ENCODE measurements at places on chromosomes 3 and 15.

DNA sequence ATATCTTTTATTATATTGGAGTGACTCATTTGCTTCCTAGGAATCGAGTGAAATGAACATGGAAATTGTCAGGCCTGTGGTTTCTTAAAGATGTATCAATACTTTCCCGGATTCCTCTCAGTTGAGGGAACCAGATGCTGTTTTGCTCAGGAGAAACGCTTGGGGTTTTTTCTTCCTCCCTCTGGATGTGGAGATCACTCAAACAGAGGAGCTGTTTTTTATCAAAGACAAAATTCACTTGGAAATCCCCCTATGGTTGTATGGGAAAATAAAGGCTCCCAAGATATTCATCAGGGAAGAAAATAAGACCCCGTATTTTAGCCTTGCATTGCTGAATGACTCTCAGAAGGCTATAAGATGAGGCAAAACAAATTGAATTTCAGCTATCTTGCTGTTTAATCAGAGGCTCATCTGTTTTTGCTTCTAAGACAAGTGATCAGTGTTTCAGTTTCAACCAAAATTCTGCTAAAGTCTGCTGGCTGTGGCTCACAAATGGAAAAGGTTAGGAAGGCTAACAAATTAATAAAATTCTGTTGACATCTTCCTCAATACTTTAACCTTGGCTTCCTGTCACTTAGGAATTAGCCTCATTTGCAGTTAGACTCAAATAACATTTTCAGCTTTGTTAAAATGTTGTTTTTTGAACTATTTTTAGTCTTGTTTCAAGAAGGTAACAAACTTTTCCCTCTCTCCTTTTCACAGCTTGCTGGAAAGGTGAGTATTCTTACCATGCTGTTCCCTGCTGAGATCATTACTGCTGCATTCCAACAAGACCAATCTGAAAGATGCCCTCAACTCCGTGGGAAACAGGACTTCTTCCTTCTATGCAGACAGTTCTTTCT lies 83.6 kb downstream of the COL6A5 start:
- no peak for DNase-seq
- no peak overlapping the region for H3K4me3 ChIP-seq
- no peaks in the 10 kb centered on the region for H3K27me3 ChIP-seq
- peaks cover 5% of the 10 kb centered on the region for H3K4me1 ChIP-seq

DNA sequence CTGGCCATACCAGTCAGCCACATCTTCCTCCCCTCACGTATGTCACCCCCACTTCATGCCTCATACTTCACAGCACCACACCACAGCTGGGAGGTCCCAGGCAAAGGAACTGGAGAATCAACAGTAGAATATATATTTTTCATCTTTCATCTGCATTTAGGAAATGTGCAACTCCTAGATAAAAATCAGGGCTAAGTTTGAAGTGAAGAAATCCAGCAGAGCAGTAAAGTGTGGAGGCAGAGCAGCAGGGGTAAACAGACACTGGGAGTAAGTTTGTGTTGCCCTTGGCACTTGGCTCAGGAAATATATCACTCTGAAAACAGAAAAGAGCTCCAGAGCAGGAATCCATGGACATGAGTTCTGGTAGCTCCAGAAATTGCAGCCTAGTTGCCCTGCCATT lies 2.8 kb upstream of the HERC1 start:
- H3K27ac ChIP-seq, result no peak overlapping the region
- no peak for DNase-seq
- peaks cover 5% of the 10 kb centered on the region for H3K4me1 ChIP-seq

DNA sequence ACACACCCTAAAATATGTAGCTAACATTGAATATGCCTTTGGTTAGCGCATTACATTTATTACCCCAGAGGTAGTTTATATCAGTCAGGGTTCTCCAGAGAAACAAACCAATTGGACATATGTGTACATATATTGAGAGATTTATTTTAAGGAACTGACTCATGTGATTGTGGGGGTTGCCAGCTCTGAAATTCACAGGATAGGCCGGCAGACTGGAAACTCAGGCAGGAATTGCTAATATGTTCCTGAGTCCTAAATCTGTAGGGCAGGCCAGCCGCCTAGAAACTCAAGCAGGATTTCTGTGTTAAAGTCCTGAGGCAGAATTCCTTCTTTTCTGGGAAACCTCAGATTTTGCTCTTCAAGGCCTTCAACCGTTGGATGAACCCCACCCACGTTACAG lies 189.7 kb downstream of the CDIN1 start:
- H3K27ac ChIP-seq, result no peak overlapping the region
- H3K27me3 ChIP-seq, result no peaks in the 10 kb centered on the region
- H3K36me3 ChIP-seq, result no peaks in the 10 kb centered on the region
- no peak overlapping the region for H3K4me3 ChIP-seq

- no peaks in the 10 kb centered on the region for H3K4me1 ChIP-seq
- no peak overlapping the region for H3K4me3 ChIP-seq
- H3K36me3 ChIP-seq, result peaks cover 15% of the 10 kb centered on the region
- no peaks in the 10 kb centered on the region for H3K27me3 ChIP-seq
- no peak overlapping the region for H3K27ac ChIP-seq
- peak; percentile 43 for DNase-seq
Observed at GRCh38 chr3:195522254-195523023, 20.7 kb downstream of the PPP1R2 start.

DNA sequence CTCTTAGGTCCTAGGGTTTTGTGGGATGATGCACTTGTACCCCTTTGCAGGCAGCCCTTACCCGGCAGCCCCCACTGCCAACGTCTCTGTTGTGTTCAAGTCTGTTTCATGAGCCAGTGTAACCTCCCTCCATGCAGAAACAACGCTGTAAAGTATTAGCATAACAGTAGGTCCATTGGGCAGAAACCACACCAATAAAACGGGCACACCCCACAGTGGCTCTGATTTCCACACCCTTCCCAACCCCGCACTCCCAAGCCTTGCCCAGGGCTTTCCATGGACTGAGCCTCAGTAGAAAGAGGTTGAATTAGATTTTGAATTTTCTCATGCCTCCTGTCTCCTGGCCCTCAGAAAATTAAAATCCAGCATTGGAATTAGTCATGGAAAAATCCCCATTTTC lies 124.5 kb downstream of the CACNA1D start:
- no peak for DNase-seq
- H3K4me1 ChIP-seq, result no peaks in the 10 kb centered on the region
- H3K36me3 ChIP-seq, result no peaks in the 10 kb centered on the region
- H3K27ac ChIP-seq, result no peak overlapping the region
- no peak overlapping the region for H3K4me3 ChIP-seq
- H3K27me3 ChIP-seq, result peaks cover 47% of the 10 kb centered on the region

DNA sequence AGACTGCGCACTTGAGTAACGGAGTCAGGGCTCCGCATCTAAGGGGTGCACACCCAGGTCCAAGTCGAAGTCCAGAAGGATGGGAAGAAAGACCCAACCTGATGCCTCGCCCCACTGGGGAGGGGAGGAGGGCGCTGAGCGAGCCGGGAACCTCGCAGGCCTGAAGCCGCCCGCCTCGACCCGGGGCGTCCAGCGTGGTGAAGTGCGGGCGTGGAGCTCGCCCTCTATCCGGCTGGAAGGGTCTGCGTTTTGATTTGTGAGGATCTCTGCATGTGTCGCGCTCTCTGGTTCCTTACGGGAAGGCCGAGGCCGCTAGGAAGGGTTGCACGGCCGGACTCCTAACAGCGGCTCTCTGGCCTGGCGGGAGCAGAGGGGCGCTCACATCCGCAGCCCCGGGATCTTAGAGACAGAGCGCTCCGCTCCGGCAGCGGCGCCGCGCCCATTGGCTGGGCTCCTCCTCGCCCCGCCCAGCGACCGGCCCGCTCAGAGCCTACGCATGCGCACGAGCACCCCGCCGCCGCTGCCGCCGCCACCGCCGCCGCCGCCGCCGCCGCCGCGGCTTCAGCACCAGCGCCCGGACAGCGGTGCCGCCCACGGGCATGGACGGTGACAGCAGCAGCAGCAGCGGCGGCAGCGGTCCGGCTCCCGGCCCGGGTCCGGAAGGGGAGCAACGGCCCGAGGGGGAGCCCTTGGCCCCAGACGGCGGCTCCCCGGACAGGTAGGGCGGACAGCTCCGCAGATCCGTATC lies at the start of gene DISP2:
DISP2 (plus strand) TSS at position 497 of the 748 bp plus-strand sequence; CDS start at position 600, 103 bp downstream.
- no peak within 1 kb of the TSS for H3K27ac ChIP-seq
- H3K4me1 ChIP-seq, result peaks cover 23% of the 10 kb centered on the region
- H3K4me3 ChIP-seq, result peak within 1 kb of the TSS; percentile 48
- peak; percentile 80 for DNase-seq

GRCh38 chr3:194561306-194561974 lies 71.8 kb downstream of the TMEM44 start:
- no peaks in the 10 kb centered on the region for H3K27me3 ChIP-seq
- H3K36me3 ChIP-seq, result no peaks in the 10 kb centered on the region
- no peak overlapping the region for H3K27ac ChIP-seq
- peak; percentile 95 for DNase-seq
- peaks cover 6% of the 10 kb centered on the region for H3K4me1 ChIP-seq

DNA sequence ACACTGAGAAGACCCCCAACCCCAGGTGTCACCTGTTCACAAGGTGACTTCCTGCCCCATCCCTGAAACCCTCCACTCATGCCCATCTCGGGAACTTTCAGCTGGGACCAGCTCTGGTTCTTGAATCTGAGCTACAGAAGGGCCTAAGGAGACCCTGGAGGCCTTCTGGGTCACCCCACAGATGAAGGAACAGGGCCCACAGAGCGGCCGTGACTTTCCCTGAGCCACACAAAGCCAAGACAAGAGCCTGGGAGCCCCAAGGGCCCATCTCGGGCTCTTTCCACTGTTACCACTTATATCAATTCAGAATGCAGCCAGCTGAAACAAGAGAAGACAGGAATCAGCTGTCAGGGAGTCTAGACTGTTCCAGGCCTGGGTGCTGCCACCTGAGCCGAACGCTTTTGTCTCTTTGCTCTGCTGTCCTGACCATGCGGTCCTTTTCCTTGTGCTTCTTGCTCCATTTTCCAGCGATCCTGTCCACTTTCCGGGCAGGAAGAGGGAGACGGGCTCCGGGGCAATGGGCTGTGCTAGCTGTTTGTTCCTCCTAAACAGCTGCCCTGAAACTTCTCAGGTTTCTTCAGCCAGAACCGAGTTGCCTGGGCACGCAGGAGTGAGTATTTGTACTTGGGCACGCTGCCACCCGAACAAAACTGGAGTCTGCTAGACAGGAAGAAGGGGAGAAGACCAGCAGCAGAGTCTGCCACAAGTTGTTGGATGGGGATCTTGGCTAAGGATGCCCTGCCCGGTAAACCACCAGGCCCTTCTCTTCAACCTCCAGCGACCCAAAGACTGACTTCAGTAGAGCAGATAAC lies 28.0 kb upstream of the PIGZ start:
- H3K4me1 ChIP-seq, result peaks cover 7% of the 10 kb centered on the region
- H3K4me3 ChIP-seq, result no peak overlapping the region
- H3K36me3 ChIP-seq, result no peaks in the 10 kb centered on the region
- H3K27me3 ChIP-seq, result no peaks in the 10 kb centered on the region
- H3K27ac ChIP-seq, result no peak overlapping the region
- DNase-seq, result no peak

GRCh38 chr3:188407158-188407880 lies 253.4 kb downstream of the LPP start:
- DNase-seq, result peak; percentile 83
- H3K4me1 ChIP-seq, result peaks cover 2% of the 10 kb centered on the region
- no peak overlapping the region for H3K27ac ChIP-seq

DNA sequence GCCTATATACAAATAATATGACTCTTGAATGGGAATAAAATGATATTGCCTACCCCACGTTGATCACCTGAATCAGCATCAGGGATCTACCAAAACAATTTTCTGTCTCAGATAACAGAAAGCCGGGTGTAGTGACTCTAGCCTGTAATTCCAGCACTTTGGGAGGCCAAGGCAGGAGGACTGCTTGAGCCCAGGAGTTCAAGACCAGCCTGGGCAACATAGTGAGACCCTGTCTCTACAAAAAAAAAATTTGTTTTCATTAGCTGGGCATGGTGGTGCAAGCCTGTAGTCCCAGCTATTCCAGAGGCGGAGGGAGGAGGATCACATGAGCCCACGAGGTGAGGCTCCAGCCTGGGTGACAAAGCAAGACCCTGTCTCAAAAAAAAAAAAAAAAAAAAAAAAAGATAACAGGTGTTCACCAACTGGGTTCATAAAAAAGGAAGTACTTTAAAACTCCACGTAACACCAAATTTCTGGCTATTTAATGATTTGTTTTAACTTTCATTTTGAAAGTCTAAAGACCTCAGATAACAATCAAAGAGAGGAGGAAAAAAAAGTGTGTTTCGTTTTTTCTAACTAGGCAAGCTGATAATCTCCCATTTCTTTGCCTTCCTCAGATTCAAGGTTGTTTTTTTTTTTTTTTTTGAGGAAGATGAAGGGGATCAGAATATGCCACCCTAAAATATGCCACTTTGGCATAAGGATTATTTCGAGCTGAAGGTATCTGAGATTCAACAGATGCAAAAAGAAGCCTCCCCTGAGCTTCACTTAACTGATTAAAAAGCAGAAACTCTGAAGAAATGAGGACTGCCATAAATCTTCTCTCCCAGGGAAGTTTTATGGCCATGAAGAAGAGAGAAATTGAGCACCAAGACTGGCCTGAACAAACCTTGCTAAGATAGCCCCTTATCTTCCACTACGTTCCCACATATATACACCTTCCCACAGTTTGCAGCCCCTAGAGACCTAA lies 44.1 kb downstream of the TRANK1 start:
- H3K4me1 ChIP-seq, result no peaks in the 10 kb centered on the region
- no peak overlapping the region for H3K27ac ChIP-seq
- H3K36me3 ChIP-seq, result peaks cover 53% of the 10 kb centered on the region
- no peak overlapping the region for H3K4me3 ChIP-seq
- no peak for DNase-seq

- H3K4me3 ChIP-seq, result no peak overlapping the region
- no peak overlapping the region for H3K27ac ChIP-seq
- H3K4me1 ChIP-seq, result peaks cover 5% of the 10 kb centered on the region
- peaks cover 40% of the 10 kb centered on the region for H3K27me3 ChIP-seq
- DNase-seq, result no peak
Observed at GRCh38 chr15:34700891-34701427, 53.8 kb downstream of the GJD2 start.

DNA sequence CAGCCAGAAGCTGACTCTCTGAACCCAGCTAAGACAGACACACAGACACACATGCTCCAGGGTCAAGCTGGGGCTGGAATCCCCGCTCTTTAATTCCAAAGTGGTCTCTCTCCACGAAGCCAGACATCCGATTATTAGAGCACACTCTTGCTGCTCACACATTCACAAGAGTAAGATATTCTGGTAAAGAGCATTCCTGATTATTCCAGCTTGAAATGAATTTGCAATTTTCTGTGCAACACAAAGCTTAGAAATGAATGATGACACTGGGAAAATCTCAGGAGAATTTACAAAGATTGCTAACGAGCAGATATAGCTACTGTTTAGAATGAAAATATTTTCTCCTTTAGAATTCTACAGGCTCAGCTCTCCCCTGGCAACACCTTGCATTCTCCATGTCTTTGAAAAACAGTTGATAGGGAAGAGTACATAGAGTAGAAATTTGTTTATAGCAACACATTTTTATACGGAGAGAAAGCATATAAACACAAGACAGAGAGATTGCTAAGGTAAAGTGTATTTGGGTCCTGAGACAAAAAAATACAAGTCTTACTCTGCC lies 80.6 kb upstream of the EIF1B start:
- no peaks in the 10 kb centered on the region for H3K4me1 ChIP-seq
- H3K27ac ChIP-seq, result no peak overlapping the region
- H3K36me3 ChIP-seq, result no peaks in the 10 kb centered on the region
- peaks cover 6% of the 10 kb centered on the region for H3K27me3 ChIP-seq
- no peak overlapping the region for H3K4me3 ChIP-seq

Data from mesenchymal stem cell (in vitro differentiated cells and primary cell).